ENCODE measurements at places on chromosomes 7 and 10.

- DNase-seq: no peak
Measured at GRCh38 chr7:69748530-69748929, 150.3 kb downstream of the AUTS2 start.

DNA sequence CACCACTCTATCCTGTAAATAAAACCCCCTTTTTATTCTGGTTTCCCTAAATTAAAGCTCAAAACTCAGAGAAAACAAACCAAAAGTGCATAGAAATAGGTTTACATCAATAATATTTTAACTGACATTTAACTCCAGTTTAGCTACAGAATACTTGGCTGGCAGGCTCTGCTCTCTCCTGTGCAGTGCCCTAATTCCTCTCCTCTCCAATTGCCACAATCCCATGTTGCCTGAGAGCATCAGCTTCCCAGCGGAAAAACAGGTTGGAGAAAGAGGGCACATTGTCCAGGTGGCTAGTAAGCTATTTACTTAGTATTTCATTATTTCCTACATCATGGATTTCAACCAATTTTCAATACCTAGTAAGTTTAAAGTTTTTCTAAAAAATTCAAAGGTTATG, 8.7 kb downstream of the SEMA3E start:
- DNase-seq: no peak

GRCh38 chr7:84693483-84693882, 493.4 kb downstream of the SEMA3D start:
- DNase-seq: no peak

DNA sequence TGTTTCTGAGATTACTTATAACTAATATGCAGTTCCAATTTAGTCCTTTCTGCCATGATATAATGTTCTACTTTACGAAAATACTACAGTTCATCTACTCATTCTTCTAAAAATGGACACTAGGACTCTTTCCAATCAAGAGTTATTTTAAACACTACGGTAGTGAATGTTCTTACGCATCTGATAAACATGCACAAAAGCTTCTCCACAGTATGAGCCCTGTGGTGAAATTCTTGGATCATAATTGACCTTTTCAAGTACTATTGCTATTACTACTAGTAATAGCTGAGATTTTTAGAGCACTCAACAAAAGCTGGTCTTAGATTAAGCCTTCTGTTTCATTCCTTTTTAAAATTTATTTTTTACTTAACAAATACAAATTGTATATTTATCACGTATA, 106.4 kb downstream of the CH25H start:
- no peak for DNase-seq

GRCh38 chr7:2903682-2904162, 59.6 kb upstream of the GNA12 start:
- no peak for DNase-seq

DNA sequence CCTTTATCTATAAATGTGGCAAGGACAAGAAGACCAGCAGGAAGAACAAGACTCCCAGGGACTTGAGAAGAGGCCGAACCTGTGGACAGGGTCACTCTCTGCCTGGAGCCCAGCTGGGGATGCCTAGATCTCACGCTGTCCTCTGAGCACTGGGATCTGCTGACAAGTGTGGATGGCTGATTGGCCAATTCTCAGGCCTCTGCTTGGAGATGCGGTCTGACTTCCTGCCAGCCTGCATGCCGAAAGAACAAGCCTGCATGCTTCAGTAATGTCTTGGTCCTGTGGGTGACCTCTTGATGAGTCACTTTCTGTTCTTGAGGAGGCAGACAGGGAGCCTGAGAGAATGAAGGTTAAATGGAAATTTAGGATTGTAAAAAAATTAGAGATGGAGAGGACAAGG, 84.7 kb downstream of the TMEM178B start:
- peak; percentile 18 for DNase-seq

DNA sequence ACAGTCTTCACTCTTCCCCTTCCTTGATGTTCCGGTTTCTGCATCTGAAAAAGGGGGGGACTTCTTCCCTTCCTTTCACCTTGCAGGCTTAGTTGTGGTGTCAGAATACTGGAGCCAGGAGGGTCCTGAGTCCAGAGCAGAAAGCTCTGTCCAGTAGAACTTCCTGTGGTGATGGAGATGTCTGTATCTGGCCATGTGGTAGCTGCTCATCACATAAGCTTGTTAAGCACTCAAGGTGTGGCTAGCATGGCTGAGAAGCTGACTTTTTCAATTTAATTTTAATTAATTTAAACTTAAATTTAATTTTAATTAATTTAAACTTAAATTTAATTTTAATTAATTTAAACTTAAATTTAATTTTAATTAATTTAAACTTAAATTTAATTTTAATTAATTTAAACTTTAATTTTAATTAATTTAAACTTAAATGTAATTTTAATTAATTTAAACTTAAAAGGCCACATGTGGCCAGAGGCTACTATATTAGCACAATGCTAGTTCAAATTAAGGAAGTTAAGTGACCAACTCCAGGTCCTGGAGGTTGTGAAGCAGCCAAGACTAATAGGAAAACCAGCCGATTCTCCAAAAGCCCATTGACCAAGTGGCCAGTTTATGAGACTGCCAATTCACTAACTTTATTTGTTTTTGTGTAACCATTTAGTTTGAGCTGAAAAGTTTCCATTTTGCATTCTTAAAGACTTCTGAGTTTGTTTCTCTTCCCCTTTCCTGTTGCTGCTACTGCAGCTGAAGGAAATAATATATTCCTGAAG, 16.3 kb downstream of the MSRB2 start:
- no peak for DNase-seq

DNA sequence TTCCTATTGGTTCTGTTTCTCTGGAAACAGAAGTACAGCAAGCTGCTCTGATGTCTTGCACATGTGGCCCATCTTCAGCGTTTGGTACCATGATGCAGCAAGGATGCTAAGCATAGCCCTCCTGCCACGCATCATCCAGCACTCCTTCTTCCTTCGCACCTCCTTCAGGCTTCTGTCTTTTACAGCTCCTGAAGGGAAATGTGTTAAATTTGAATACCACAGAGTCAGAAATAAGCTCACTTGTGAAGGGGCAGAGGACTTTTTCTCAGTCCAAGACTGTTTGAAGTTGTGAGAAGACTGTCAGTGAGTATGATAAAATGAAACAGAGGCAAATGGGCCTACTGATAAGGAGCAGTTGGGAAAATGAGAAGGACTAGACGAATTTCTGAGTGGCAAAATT, 20.7 kb downstream of the TSPAN13 start:
- no peak for DNase-seq

DNA sequence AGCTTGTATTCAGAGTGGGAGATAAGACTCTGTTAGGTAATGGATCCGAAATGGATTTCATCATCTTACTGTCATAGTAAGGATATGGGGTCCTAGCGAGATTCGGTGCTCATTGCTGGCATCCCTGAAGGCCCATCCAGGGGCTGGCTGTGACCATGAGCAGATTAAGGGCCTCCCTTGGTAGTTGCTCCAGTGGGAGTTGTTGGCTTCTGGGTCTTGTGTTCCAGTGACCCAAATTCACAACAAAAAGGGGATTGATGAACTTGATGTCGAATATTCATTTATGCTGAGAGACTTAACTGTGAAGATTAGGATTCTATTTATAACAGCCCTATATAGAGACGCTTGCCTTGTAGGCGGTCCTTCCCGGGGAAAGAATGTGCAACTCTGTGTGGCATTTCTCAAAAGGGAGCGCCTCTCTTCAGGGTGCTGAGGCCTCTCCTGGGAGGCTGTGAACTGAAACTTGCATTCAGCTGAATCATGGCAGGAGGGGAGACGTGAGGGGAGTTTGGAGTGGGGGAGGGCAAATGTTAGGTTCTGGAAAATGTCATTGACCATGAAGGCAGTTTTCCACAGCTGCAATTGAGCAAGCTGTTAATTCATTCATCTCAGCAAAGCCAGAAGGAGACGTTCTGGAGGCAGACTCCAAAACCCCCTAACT, 233.1 kb upstream of the FZD8 start:
- DNase-seq: no peak

DNA sequence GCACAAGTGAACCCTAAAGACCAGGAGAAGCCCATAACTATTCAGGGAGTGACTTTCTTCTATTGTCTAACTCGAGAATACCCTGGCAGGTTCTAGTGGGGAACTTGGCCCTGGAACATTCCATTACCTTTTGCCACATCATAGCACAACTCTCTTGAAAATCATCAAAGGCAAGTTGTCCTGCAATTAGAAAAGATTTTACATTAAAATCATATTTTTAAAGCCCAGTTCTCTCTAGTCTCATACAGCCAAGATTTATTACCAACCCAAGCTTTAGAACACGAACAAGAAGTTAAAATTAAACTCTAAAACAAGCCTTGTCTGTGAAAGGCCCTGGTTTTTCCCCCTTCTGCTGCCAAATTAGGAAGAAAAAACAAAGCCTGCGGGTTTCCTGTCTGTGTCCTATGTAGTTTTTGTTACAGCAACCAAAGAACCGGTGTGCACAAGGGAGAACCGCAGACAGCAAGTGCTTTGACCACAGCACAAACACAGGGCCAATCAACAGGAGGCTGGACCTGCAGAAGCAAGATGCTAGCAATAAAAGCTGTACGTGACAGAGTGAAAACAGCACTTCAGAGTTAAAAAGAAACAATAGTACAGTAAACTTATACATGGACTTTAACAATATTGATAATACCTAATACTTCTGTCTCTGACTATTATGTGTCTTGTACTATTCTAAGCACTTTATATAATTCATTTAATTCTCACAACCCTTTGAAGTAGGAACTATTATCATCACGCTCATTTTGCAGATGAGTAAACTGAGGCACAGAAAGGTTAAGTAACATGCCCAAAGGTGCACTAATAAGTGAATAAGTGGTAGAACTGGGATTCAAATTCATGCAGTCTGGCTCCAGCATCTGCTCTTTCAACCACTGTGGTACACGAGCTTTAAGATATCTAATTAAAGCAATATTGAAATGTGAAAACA, 65.8 kb downstream of the STK17A start:
- peak; percentile 21 for DNase-seq

- no peak for DNase-seq
Measured at GRCh38 chr7:9776900-9777299, 1196.8 kb upstream of the PHF14 start.

GRCh38 chr10:1677307-1677939, 59.9 kb downstream of the ADARB2 start:
- DNase-seq: no peak

DNA sequence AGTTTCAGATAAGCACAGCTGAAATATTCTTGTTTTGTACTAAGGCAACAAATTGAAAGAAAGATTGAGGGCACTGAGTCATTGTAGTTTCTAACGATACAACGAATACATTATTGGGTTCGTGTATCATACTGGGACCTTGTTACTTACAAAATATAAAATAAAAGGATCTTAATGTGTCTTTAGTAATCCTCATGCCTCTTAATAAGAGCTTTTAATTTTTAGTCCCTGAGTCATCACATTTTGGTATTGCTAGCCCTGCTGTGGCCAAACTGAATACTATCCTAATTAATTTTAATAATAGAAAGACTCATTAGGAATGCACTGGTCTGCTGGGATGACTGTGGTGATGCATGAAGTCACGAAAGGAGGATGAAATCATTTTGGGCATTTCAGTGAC, 309.7 kb downstream of the EXOC4 start:
- no peak for DNase-seq

- DNase-seq: no peak
Measured at GRCh38 chr10:21870849-21871248, 132.7 kb downstream of the DNAJC1 start.

- DNase-seq: no peak
Measured at GRCh38 chr10:6120691-6121090, 31.9 kb downstream of the RBM17 start.
